ENCODE measurements at places on chromosomes 2 and 18.

DNA sequence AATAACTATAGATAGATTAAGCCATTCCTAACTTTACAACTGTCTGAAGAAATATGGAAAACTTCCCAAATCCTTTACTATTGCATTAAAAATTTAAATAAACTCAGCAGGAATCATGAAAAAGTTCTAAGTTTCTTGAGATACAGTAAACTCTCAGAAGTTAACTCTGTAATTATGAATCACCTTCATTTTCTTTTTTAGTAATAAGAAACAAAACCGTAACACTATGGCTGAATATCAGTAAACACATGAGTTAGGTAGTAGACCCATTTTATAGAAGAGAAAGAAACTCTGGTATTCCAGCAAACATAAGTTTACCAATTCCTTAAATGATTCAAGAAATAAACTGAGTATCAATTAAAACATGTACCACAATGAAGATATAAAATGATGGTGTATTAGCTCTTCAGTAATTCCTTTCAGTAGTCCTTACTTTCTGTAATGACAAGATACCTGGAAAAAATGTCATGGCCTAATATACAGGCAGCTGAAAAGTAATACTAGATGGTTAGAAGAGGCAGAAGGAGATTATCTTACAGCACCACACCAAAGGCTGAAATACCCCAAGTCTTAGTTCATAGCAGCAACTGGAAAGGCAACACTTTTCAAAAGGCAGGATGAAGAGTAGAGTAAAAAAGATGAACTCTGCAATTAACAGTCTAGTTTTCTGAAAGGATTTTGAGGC, 11.5 kb downstream of the TRIP12 start:
- DNase-seq, result no peak

DNA sequence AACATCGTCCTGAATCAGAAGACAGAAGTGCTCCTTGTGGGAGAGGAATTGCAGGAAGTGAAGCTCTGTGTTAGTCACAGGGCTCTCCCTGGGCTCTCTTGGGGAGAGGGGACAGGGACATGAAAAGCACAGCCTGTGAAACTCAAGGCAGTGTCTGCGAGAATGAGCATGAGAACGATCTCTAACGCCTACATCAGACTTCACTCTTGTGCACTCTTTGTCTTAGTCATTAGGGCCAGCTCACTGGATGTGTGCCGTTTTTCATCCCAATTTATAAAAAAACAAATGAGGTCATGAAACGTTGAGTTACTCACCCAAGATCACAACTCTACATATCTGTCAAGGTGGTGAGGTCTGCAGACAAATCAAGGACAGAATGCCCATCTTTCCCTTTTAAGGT, 27.0 kb upstream of the TWIST2 start:
- DNase-seq, result peak; percentile 46

- DNase-seq, result no peak
These were observed 39.0 kb downstream of the ANXA4 start for GRCh38 chr2:69780921-69781320.

- no peak for DNase-seq
These were observed 157.6 kb downstream of the LPIN1 start for GRCh38 chr2:11904029-11904428.

- no peak for DNase-seq
These were observed 178.9 kb upstream of the NABP1 start for GRCh38 chr2:191499050-191499449.

DNA sequence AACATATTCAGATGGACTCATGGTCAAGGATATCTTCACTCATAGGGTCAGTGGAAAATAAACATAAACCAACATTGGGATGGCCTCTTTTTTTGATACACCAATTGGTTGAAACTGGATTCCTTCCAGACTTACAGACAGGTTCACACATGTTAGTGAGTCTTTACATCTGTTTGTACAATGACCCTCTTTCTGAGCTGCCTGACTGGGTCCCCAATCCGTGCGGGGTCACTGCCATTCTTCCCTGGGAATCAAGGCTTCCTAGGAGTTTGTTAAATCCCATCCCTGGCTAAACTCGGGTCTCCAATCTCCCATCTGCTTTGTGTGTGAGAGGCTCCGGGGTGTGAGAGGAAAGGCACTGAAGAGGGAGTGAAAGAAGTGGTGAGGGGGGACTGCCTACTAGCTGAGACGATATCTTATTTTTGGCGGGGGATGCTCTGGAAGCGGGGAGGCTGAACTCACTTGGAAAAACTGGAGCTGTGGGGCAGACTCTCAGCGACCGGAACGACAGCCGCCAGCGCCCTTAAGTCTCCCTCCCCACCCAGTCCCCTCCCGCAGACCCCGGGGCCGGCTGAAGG, 487 bp downstream of the STARD6 start:
- DNase-seq, result no peak

- DNase-seq, result no peak
These were observed 250.7 kb downstream of the VAPA start for GRCh38 chr18:10164271-10165071.

- DNase-seq, result peak; percentile 41
These were observed 155.8 kb downstream of the INO80D start for GRCh38 chr2:205930209-205930608.

DNA sequence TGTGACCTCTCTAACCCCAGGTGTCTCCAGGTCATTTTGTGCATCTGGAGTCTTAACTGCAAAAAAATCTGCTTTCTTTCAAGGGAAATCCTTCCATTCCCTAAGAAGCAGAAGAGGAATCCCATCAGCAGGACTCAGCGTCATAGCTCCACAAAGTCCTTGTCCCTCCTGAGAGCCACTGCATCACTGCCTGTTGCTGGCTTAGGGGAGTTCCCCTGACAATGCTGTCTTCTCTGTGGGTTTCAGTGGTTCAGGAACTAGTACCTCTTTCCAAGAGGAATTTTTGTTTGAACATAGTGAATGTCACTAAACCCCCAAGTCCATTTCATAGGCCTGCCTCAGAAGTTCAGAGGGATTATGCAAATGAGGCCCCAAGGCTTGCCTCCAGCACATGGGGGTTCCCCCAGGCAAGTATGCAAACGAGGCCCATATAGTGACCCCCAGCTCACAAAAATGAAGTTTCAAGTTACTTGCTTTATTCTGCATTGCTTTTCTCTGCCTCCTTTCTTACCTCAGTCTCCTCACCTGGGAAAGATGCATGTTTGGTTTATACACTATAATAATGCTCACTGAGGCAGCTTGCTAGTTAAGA, 513.9 kb upstream of the MEX3C start:
- DNase-seq, result no peak

DNA sequence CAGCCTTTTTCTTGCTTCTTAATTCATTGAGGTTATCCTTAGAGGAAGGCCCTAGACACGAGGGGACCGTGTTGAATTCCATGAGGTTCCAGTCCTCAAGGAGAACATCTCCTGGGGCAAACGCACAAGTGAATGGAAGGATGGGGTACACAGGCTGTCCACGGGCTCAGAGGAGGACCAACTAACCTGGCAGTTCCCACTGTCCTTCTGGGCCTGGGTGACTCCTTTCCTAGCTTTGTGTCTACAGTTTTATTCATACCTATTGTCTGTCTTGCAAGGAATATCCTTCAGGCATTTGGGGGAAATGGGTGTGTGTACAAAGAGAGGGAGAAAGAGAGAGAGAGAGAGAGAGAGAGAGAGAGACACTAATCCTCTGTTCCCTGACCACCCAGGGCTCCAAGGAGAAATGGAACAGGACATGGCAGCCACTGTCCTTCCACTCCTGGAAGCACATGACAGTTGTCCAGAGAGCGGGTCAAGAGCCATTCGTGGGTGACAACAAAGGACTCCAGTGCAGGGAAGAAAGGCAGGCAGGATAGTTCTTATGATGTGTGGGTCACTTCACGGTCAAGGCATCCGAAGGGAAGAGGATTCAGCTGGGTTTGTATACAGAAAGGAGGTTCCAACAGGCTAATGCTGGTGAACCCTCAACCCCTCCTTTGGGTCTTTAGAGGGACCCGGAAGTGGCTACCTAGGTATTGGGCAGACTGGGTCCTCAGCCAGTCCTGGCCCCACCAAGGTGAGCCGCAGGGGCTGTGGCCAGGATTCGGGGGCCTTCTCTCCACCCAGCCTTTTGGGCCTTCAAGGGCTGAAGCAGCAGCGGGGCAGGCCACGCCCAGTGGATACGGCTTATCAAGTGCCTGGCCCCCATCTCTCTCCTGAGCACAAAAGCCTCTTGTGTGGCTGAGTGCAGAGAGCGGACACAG, 150.6 kb downstream of the MYCN start:
- no peak for DNase-seq

- DNase-seq, result peak; percentile 93
These were observed 51.5 kb downstream of the HAUS1 start for GRCh38 chr18:46155641-46156051.

GRCh38 chr2:104774631-104775030, 79.3 kb upstream of the POU3F3 start:
- peak; percentile 88 for DNase-seq

GRCh38 chr18:68784071-68784470, 13.8 kb upstream of the CCDC102B start:
- DNase-seq, result no peak

DNA sequence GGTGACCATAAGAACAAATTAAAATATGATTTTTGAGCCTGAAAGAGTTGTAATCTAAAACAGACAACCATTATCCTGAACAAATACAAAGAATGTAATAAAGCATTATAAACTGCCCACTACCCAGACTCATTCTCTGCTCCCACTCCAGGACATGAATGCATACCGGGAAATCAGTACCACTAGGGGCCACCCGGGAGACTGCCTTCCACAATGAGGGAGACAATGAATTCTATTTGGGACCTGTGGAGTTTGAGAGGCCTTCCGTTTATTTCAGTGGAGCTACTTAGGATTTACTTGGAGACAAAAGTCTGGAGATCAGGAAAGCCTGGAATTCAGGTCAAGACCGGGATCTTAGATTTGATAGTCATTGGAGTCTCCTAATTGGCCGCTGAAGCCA, 50.0 kb downstream of the NAB1 start:
- no peak for DNase-seq

Data from astrocyte (in vitro differentiated cells and primary cell).